ENCODE measurements at places on chromosomes 11 and 22. TPM values are rescaled to one million over a fixed set of nuclear protein-coding genes. Genes with fewer than 3 reads are reported as not detected.

CABP7 gene
- 0.14 TPM for total RNA-seq

RANBP1 gene
- total RNA-seq: 256 TPM

- H3K36me3 ChIP-seq: peaks cover 3% of the 10 kb centered on the region
- H3K27me3 ChIP-seq: no peaks in the 10 kb centered on the region
- peaks cover 13% of the 10 kb centered on the region for H3K4me1 ChIP-seq
- no peak overlapping the region for H3K4me3 ChIP-seq
- DNase-seq: peak; percentile 9
Measured at GRCh38 chr11:96149743-96150555, 193.0 kb downstream of the MAML2 start.

DNA sequence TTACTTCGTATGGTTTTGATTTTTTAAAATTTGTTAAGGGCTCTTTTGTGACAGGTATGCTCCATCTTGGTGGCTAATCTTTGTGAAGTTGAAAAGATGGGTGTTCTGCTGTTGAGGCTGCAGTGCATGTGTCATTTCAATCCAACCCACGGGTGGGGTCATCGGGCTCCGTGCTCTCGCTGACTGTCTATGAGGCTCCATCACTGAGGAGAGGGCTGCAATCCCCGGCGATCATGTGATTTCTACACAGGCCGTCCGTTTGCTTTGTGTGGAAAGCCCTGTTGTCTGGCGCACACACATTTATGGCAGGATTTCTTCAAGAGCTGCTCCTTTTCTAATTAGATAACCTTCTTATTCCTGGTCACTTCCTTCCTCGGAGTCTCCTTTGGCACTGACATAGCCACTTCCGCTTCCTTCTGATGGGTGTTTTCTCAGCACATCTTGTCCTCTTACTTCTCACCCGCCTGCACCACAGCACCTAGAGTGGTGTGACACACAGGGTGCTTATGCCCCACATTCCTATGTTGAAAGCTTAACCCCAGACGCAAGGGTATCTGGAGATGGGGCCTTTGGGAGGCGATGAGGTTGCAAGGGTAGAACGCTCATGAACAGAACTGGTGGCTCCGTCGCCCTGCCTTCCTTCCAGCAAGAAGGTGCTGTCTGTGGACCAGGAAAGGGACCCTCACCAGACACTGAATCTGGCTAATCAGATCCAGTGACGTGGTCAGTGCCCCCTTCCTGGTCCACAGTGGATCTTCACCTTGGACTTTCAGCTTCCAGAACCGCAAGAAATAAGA, 9.4 kb downstream of the MOB2 start:
- H3K36me3 ChIP-seq: no peaks in the 10 kb centered on the region
- no peaks in the 10 kb centered on the region for H3K27me3 ChIP-seq
- no peak overlapping the region for H3K4me3 ChIP-seq
- no peaks in the 10 kb centered on the region for H3K4me1 ChIP-seq
- no peak for DNase-seq

LARGE2 gene
- 1.4 TPM for total RNA-seq

GRCh38 chr11:94310191-94310875, 6.0 kb downstream of the IZUMO1R start:
- no peaks in the 10 kb centered on the region for H3K36me3 ChIP-seq
- H3K27ac ChIP-seq: no peak overlapping the region
- H3K27me3 ChIP-seq: peaks cover 29% of the 10 kb centered on the region
- H3K4me1 ChIP-seq: no peaks in the 10 kb centered on the region

DMC1 gene
- 30.7 TPM for total RNA-seq

- no peak overlapping the region for H3K27ac ChIP-seq
- no peaks in the 10 kb centered on the region for H3K27me3 ChIP-seq
- peaks cover 18% of the 10 kb centered on the region for H3K36me3 ChIP-seq
- DNase-seq: no peak
- H3K4me3 ChIP-seq: no peak overlapping the region
Measured at GRCh38 chr22:32396746-32397145, 15.3 kb downstream of the RTCB start.

GRCh38 chr22:49218142-49218541, 609.5 kb downstream of the BRD1 start:
- H3K27ac ChIP-seq: no peak overlapping the region
- peaks cover 6% of the 10 kb centered on the region for H3K36me3 ChIP-seq
- H3K27me3 ChIP-seq: peaks cover 18% of the 10 kb centered on the region
- DNase-seq: no peak

GRCh38 chr11:86749376-86749775, 51.0 kb upstream of the PRSS23 start:
- DNase-seq: no peak
- H3K27me3 ChIP-seq: peaks cover 59% of the 10 kb centered on the region
- no peak overlapping the region for H3K4me3 ChIP-seq
- H3K36me3 ChIP-seq: no peaks in the 10 kb centered on the region

DNA sequence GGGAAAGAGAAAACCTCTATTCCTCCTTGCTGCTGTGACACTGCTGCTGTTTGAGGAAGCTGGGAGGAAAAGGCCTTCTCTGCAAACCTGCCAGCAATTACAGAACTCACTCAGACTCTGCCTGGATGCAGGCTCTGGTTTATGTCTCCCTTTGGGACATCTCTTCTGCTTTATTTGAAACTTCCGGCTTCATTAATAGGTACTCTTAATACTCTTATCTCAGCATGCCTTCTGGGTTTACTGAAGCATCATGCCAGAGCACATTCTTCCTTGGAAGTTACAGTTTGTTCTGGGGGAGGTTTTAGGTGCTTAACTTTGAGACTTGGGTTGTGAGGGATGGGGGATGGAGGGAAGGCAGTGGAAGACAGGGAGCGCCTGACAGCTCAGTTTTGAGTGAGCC, 79.9 kb downstream of the NAV2 start:
- H3K4me3 ChIP-seq: no peak overlapping the region
- no peak for DNase-seq
- no peaks in the 10 kb centered on the region for H3K36me3 ChIP-seq
- no peaks in the 10 kb centered on the region for H3K4me1 ChIP-seq

GRCh38 chr11:110077831-110078325, 15.3 kb upstream of the ZC3H12C start:
- H3K4me1 ChIP-seq: peaks cover 24% of the 10 kb centered on the region
- H3K27ac ChIP-seq: peak overlapping the region; percentile 38
- peaks cover 42% of the 10 kb centered on the region for H3K27me3 ChIP-seq
- peak overlapping the region; percentile 55 for H3K4me3 ChIP-seq

DNA sequence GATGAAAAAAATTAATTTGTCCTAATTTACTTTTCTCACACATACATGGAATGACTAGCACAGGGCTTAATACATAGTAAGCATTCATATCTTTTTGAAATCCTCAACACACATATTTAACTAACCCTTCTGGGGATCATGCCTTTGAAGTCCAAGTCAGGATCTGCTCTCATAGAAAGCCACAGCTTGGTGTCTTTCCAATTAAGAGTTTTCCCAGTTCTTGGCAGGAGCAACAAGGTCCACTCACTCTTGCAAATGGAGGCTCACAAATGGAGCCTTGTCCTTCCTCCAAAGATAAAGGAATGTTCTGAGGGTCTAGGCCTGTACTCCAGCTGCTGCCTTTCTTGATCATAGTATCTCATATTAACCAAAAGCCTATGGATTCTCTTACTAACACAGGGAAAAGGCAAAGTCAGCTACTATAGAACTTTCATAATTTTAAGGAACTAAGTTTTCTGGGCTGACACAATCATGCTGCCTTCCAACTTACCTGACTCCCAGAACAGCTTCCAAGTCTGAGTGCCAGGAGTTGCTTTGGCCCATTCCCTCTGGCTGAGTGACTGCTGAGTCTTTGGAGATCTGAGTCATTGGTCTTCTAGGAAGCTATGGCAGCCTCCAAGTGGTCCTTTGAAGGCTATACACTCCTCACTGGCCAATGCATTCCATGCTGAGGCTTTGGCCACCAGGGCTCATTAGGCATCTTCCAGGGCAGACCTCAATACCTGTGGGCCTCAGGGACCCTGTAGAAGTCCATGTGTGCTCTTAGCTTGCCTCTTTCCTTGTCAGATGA, 25.8 kb upstream of the NUCB2 start:
- peaks cover under 1% of the 10 kb centered on the region for H3K4me1 ChIP-seq
- no peak overlapping the region for H3K4me3 ChIP-seq
- H3K27me3 ChIP-seq: peaks cover 23% of the 10 kb centered on the region
- no peak overlapping the region for H3K27ac ChIP-seq
- no peak for DNase-seq

OR2AT4 gene
- total RNA-seq: not detected

SYT13 gene
- total RNA-seq: not detected

DNA sequence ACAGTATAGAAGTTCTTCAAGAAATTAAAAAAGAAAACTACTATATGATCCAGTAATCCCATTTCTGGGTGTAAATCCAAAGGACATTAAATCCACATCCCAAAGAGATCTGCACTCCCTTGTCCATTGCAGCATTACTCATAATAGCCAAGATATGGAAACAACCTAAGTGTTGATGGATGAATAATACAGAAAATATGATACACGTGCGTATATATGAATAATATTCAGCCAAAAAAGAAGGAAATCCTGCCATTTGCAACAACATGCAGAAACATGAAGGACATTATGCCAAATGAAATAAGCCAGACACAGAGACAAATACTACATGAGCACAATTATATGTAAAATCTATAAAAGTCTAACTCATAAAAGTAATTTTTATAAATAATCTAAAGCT, 306.3 kb upstream of the ANO3 start:
- DNase-seq: no peak
- no peaks in the 10 kb centered on the region for H3K36me3 ChIP-seq
- H3K27me3 ChIP-seq: no peaks in the 10 kb centered on the region

- no peaks in the 10 kb centered on the region for H3K4me1 ChIP-seq
- peaks cover 32% of the 10 kb centered on the region for H3K27me3 ChIP-seq
- peak overlapping the region; percentile 75 for H3K4me3 ChIP-seq
- H3K36me3 ChIP-seq: no peaks in the 10 kb centered on the region
Measured at GRCh38 chr11:104163100-104164027, 583 bp downstream of the PDGFD start.

DNA sequence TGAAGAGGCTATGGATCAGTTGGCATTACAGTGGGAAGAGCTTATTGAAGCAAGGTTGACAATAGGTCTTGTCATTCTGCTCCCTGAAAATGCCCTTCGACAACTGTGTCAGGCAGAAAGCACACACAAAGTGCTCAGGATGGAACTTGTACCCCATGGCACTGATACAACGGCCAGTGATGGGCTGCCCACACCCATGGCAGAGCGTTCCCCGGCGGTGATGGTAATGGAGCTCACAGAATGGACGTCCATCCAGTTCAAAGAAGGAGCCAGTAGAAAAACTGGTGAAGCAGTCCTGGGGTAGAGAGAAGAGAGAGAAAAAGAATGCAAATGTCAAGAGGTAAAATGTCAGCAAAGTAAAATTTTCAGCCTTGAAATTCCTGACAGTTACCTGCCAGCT, 19.5 kb upstream of the OR5B21 start:
- no peaks in the 10 kb centered on the region for H3K27me3 ChIP-seq
- no peak overlapping the region for H3K27ac ChIP-seq
- H3K36me3 ChIP-seq: peaks cover 17% of the 10 kb centered on the region

DCHS1 gene
- 2.1 TPM for total RNA-seq

ASCL3 gene
- total RNA-seq: not detected

SESN3 gene
- 13.7 TPM for total RNA-seq

- DNase-seq: no peak
- H3K4me1 ChIP-seq: peaks cover 63% of the 10 kb centered on the region
- peak overlapping the region; percentile 87 for H3K4me3 ChIP-seq
- H3K27ac ChIP-seq: peak overlapping the region; percentile 87
- H3K27me3 ChIP-seq: no peaks in the 10 kb centered on the region
Measured at GRCh38 chr11:3830730-3831129, 10.0 kb downstream of the RHOG start.

DNA sequence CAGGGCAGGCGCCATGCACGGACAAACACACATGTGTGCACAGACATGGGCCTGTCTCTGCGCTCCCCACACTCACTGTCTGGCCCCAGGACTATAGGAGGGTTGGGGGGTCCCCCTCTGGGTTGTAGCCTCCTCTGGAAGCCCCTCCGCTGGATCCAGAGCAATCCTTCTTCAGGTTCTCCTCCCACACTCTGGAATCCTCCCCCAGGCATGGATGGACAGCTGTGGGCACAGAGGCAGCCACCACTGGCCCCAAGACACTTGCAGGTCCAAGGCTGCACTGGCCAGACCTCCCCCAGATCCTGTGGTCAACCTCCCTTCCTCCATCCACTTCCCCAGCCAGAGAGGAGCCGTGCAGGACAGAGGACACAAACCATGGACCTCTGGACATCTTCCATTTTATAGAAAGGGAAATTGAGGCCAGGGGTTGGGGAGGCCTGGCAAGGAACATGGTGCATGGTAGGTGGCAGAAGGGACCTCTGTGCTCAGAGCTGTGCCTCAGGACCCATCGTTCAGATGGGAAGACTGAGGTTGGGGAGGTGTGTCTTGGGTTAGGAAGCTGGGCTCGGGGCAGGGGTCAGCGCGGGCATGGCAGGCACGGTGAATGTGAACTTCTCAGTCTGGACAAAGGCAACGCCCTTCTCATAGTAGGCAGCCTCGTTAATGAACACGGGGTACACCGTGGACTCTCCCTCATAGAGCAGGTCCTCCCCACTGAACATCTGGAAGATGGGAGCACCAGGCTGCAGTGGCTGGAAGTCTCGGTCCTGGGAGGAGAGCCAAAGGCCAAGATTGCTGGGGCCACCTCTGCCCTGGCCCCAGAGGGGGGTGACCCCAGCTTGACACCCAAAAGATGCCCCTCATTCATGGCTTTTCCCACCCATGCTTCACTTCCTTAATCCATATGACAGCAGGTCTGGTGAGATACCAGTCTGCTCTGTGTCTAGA, 2.9 kb upstream of the TBX10 start:
- no peak overlapping the region for H3K4me3 ChIP-seq
- H3K27ac ChIP-seq: no peak overlapping the region
- peaks cover 14% of the 10 kb centered on the region for H3K4me1 ChIP-seq
- no peak for DNase-seq

AGBL2 gene
- 7.6 TPM for total RNA-seq

CAVIN3 gene
- total RNA-seq: 15.1 TPM

DNA sequence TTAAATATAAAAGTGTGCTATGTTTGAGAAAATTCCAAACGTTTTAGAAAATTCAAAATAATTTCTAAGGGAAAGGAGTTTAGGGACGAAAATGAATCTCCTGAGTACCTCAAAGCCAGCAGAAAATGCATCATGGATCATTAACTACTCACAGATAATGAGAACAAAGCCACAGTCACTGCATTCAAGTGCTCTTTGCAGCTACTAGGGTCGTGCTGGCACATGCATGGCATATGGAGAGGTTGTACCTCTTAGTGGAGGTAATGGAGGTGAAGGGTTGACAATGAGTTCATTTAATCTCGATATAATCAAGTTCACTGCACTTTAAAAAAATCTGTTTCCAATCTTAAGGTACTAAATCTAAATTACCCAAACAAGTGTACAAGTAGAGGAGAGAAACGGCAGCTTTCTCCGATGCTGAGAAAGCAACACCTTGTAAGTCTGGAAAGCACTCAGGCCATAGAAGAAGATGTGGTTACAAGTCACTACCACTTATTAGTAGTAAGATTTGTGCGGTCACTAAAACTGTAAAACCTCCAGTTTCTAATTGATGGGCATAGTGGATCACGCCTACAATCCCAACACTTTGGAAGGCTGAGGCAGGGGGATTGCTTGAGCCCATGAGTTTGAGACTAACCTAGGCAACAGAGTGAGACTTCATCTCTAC, 261.1 kb upstream of the ANO3 start:
- H3K36me3 ChIP-seq: no peaks in the 10 kb centered on the region
- H3K4me3 ChIP-seq: no peak overlapping the region
- no peak overlapping the region for H3K27ac ChIP-seq
- no peaks in the 10 kb centered on the region for H3K27me3 ChIP-seq
- DNase-seq: no peak

COMMD9 gene
- total RNA-seq: 26.7 TPM

OR4S2 gene
- total RNA-seq: not detected

- no peak for DNase-seq
- no peaks in the 10 kb centered on the region for H3K27me3 ChIP-seq
- no peak overlapping the region for H3K27ac ChIP-seq
- H3K36me3 ChIP-seq: no peaks in the 10 kb centered on the region
Measured at GRCh38 chr11:34926831-34927132, 10.4 kb downstream of the PDHX start.
